Pulmonary artery endothelial cell (primary cell): ENCODE measurements at places on chromosomes 2 and 18. TPM values are rescaled to one million over a fixed set of nuclear protein-coding genes. Genes with fewer than 3 reads are reported as not detected.

The TXNDC2 gene
- total RNA-seq, result under 0.01 TPM in 1 of 2 replicates, not detected in the other

The ABCG5 gene
- total RNA-seq, result not detected in 2 replicates

The KATNAL2 gene
- 0.33 and 0.63 TPM in 2 replicates for total RNA-seq

The C18orf54 gene
- total RNA-seq, result 6.9 and 14.8 TPM in 2 replicates

The RESP18 gene
- not detected in 2 replicates for total RNA-seq

The PPP4R3B gene
- 46.6 and 65.8 TPM in 2 replicates for total RNA-seq

The FAM110C gene
- 0.26 TPM in 1 of 2 replicates, not detected in the other for total RNA-seq

The DSG2 gene
- total RNA-seq, result under 0.01 and 0.07 TPM in 2 replicates

The GREB1L gene
- 0.20 and 0.67 TPM in 2 replicates for total RNA-seq

The LYPD1 gene
- total RNA-seq, result 29.4 and 66.5 TPM in 2 replicates

The DSEL gene
- 10.2 and 11.5 TPM in 2 replicates for total RNA-seq

The TUBA4B gene
- total RNA-seq, result not detected in 2 replicates

The KLHL41 gene
- total RNA-seq, result 0.13 and 0.28 TPM in 2 replicates

The NPC1 gene
- 26.5 and 56.3 TPM in 2 replicates for total RNA-seq

The TDRD15 gene
- not detected in 2 replicates for total RNA-seq

The DSC2 gene
- under 0.01 and 0.13 TPM in 2 replicates for total RNA-seq

The GKN2 gene
- total RNA-seq, result not detected in 2 replicates

The IL1RN gene
- total RNA-seq, result not detected in 2 replicates

The PARD6G gene
- total RNA-seq, result 0.56 and 0.99 TPM in 2 replicates

The CPLX4 gene
- not detected in 2 replicates for total RNA-seq

The SIX2 gene
- 0.14 and 0.20 TPM in 2 replicates for total RNA-seq

The KRTCAP3 gene
- total RNA-seq, result not detected in 2 replicates

The CGREF1 gene
- total RNA-seq, result 1.7 and 4.6 TPM in 2 replicates

The TCF7L1 gene
- 2.4 and 3.5 TPM in 2 replicates for total RNA-seq

The SERPINB3 gene
- not detected in 2 replicates for total RNA-seq

The ANKRD23 gene
- total RNA-seq, result 0.46 and 1.3 TPM in 2 replicates

The PMAIP1 gene
- total RNA-seq, result 13.7 and 20.6 TPM in 2 replicates

The DNAJC5G gene
- not detected in 2 replicates for total RNA-seq

The MATN3 gene
- 0.95 and 1.1 TPM in 2 replicates for total RNA-seq

The ERBB4 gene
- total RNA-seq, result 0.07 and 0.11 TPM in 2 replicates

The SPHKAP gene
- not detected in 2 replicates for total RNA-seq

The GCG gene
- not detected in 2 replicates for total RNA-seq

The NT5DC4 gene
- not detected in 2 replicates for total RNA-seq

The SLC30A3 gene
- total RNA-seq, result 0.11 TPM in 1 of 2 replicates, not detected in the other

The RGPD5 gene
- 16.5 and 18.4 TPM in 2 replicates for total RNA-seq

The METTL5 gene
- total RNA-seq, result 44.2 and 47.3 TPM in 2 replicates

The CFC1 gene
- total RNA-seq, result not detected in 2 replicates

The UCN gene
- total RNA-seq, result 0.20 and 0.39 TPM in 2 replicates

The COL3A1 gene
- total RNA-seq, result 0.92 and 7.3 TPM in 2 replicates

The AKAIN1 gene
- total RNA-seq, result not detected in 2 replicates

The SERPINB13 gene
- total RNA-seq, result not detected in 2 replicates

The SOWAHC gene
- total RNA-seq, result 2.6 and 6.4 TPM in 2 replicates

The QPCT gene
- 18.9 and 35.5 TPM in 2 replicates for total RNA-seq

The ALPP gene
- not detected in 2 replicates for total RNA-seq

The CLIP4 gene
- 28.0 and 35.5 TPM in 2 replicates for total RNA-seq

The GRP gene
- not detected in 2 replicates for total RNA-seq

The FOXD4L1 gene
- total RNA-seq, result 0.07 and 0.11 TPM in 2 replicates

The FSHR gene
- not detected in 2 replicates for total RNA-seq

The RPL31 gene
- 1,062 and 1,689 TPM in 2 replicates for total RNA-seq

The TIA1 gene
- 136 and 181 TPM in 2 replicates for total RNA-seq

The RIOK3 gene
- 50.1 and 58.6 TPM in 2 replicates for total RNA-seq

The TTN gene
- total RNA-seq, result 0.95 and 2.7 TPM in 2 replicates

The SPATA3 gene
- total RNA-seq, result not detected in 2 replicates

The VWC2L gene
- total RNA-seq, result not detected in 2 replicates

The KLF11 gene
- 5.3 and 5.4 TPM in 2 replicates for total RNA-seq

The RAB17 gene
- 1.6 and 1.9 TPM in 2 replicates for total RNA-seq

The TPO gene
- total RNA-seq, result not detected in 2 replicates
